ENCODE measurements at places on chromosomes 4 and X. TPM values are rescaled to one million over a fixed set of nuclear protein-coding genes. Genes with fewer than 3 reads are reported as not detected.

GRCh38 chrX:41043196-41043595 lies 42.0 kb upstream of the USP9X start:
- DNase-seq: no peak

GRCh38 chrX:153533091-153533490 lies 15.6 kb downstream of the ATP2B3 start:
- DNase-seq: no peak

Gene TRIM61
- not detected for total RNA-seq

Gene LSM6
- total RNA-seq: 53.6 TPM

- no peak for DNase-seq
Observed at GRCh38 chr4:185730387-185730786, 81.6 kb downstream of the SORBS2 start.

Gene DUSP21
- total RNA-seq: not detected

Gene ZMAT1
- 2.5 TPM for total RNA-seq

- DNase-seq: no peak
Observed at GRCh38 chr4:1772853-1773538, 20.1 kb upstream of the FGFR3 start.

Gene CENPVL1
- not detected for total RNA-seq

DNA sequence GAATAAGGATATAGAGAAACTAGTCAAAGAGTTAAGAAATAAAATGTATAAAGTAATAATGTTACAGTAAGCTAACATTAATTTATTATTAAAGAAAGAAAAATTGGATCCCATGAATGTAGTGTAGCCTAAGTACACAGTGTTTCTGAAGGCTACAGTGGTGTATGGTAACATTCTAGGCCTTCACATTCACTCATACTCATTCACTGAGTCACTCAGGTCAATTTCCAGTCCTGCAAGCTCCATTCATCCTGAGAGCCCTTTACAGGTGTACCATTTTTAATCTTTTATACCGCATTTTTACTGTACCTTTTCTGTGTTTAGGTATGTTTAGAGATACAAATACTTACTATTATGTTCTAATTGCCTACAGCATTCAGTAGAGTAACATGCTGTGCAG lies 120.6 kb upstream of the AGA start:
- no peak for DNase-seq

Gene GPR34
- total RNA-seq: 0.88 TPM

Measured in hepatocyte (in vitro differentiated cells).